ENCODE measurements at places on chromosomes 13 and 19.

DNA sequence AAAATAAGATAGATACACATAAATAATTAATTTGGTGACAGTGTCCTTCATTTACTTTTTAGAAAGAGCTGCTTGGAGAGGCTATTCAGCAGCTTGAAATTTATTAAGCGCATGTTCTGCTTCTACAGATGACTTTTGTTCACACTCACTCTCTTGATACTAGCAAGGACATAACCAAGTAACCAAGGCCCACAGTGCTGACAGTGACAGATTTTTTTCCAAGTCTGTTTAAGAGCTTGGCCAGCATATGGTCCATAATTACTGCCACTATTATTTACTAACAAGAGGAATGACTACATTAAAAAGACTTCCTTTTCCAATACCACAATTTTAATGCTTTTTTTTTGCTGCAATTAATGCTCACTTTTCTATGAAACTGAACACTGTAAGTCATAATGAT is 673.7 kb upstream of the MIR17HG start:
- no peak for DNase-seq

DNA sequence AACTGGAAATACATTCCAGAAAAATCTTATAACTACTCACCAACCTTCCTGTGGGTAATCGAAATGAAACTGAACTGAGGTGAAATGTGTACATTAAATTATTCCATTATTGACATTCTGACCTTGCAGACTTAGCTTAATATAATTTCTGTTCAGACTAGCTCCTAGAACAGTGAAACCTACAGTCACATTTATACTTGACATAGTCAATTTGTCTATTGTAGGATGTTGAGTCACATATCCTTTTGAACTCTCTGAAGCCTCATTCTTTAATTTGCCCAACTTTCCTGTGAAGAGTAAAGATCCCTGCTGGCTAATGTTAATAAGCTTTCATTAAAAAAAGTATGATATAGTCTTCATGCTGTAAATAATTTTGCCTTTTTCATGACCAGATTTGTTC is 92.0 kb upstream of the SCEL start:
- DNase-seq = no peak

- no peak for DNase-seq
These were observed 60.1 kb downstream of the DCT start for GRCh38 chr13:94419304-94419924.

DNA sequence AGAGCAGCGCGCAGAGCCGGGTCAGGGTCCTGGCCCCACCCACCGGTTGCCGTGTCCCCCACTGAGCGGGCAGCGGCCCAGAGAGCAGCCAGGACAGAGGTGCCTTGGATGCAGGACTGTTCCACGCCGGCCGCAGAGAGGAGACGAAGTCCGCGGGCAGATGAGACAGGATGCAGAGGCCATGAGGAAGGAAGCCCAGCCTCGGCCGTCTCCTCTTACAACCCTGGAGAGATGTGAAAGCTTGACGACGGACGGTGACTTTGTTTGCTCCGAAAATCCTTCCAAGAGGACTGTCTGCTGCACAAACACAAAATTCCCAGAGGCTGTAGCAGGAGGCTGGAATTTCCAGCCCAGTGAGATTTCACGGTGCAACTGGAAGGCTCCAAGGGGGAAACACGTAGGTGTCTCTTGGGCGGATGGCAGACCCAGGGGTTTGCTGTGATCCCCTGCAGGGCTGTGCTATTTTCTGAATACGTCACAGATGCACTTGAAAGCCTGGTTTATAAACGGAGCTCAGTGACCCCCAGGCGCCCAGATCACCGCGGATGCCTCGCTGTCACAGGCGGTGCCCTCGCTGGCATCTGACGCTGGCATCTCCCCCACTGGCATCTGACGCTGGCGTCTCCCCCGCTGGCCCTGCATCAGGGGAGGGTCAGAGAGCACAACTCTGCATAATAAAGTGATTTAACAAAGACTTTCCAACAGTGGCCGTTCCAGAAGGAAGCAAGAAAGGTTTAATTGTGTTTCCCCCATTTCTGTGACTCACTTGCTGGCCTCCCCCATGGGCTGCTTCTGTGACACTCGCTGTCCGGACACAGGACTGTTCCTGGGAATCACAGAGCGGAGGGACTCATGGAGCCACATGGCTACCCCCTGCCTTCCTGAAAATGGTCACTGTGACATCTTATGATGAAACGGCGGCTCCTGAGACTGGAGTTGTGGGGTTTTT is 62.0 kb upstream of the C13orf46 start:
- DNase-seq = no peak

- DNase-seq = no peak
These were observed 48.3 kb upstream of the URI1 start for GRCh38 chr19:29893606-29894284.

DNA sequence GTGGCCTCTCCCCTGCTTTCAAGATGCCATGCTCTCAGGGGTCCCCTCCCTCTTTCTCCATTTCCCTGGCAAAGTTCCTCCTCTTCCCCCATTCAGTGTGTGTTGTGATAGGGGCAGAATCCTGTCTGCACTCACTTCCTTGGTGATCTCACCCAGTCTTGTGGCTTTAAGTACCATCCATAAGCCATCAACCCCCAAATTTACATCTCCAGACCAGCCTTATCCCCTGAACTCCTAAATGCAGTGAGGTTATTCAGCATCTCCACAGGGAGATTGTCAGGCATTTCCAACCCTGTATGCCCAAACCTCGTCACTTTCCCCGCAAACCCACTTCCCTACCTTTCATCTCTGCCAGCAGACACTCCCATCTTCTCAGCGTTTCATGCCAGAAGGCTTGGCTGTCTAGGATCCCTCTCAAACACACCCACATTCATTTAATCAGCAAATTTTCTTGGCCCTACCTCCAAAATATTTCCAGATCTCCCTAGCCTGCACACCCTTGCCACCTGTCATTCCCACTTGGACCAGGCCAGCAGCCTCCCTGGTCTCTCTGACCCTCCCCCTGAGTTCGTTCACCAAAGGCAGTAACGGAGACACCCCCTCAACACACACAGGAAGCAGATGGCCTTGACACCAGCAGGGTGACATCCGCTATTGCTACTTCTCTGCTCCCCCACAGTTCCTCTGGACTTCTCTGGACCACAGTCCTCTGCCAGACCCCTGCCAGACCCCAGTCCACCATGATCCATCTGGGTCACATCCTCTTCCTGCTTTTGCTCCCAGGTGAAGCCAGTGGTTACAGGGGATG is at the start of gene HCST:
Gene HCST (plus strand): TSS at position 676 of the 808 bp plus-strand sequence. CDS start 65 bp downstream, at position 741.
- DNase-seq = peak; percentile 78

DNA sequence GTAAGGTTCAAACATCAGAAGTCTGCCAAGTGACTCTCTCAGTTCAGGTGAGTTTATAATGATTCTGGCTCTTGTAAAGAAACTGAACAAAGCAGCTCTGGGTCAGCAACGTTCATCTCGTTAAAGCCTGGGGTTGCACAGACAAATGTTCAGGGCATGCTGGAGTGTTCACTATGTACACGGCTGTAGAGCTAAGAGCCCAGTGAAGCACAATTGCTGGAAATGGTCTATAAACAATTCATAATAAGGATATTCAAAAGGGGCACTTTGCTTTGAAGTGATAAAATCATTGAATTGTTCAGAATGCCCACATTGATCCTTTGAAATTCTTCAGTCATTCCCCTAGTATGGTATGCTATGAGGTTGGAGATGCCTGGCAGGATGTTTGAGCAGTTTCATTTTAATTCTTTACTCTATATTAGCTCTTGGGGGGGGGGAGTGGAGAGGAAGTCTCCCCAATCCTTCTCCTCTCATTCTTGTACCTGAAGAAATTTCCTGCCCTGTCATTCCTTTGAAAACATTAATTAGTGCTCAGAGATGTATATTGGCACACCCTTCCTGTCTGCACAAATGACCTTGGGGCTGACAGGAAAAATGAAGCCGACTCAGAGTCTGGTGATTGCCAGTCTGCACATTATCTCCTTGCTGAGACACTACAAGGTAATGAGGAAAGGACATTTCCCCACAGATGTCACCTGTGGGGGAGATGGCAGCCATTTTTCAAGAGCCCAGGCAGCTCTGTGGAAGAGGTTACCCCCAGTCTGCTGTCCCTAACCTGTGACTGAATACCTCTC is 145.5 kb downstream of the DLEU7 start:
- DNase-seq = no peak

DNA sequence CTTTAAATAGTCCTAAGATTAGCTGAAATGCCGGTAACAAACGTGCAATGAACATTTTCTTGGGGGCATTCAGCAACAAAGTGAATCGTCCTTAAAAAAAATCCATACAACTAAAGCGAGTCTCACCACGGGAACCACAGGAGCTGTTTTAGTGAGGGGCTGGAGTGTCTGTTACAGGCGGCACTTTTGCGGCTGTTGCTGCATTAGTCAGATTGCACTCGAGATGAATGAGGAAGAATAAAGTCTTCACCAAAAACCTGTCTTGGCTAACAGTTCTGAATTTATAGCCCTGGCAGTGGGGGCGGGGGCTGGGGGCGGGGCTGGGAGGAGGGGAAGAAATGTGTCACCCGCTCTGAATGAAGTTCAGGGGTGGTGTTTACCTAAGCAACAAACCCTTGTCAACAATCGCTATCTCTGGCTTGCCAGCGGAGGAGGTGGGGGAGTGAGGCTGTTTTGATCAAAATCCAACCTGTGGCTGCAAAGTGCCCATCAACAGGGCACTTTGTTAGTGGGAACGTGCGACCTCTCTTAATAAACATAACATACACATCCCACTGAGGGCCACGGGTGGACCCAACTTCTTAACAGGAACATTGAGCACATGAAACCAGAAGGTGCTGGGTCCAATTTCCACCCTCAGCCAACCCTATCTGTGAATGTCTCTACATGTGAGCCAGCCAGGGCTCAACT is 44.5 kb downstream of the RFX2 start:
- DNase-seq = no peak

- no peak for DNase-seq
These were observed 213.2 kb upstream of the EDNRB start for GRCh38 chr13:78131811-78132210.

DNA sequence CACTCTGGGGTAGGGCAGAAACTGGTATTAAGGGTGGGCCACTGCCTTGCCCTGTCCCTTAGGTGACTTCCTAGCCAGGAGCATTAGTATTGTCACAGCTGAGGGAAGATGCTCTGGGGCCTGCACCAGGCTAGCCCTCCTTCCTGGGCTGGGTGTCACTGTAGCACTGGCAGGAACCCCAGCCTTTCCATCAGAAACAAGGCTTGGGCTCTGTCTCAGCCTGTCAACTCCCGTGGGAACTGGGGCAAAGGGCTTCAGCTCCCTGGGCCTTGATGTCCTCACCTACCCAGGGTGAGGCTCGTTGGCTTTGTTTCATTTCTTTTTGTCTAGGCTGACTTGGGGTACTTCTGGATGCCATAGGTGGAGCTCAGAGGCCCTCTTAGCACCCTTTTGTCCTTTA is 18.0 kb downstream of the PAF1 start:
- DNase-seq = no peak

DNA sequence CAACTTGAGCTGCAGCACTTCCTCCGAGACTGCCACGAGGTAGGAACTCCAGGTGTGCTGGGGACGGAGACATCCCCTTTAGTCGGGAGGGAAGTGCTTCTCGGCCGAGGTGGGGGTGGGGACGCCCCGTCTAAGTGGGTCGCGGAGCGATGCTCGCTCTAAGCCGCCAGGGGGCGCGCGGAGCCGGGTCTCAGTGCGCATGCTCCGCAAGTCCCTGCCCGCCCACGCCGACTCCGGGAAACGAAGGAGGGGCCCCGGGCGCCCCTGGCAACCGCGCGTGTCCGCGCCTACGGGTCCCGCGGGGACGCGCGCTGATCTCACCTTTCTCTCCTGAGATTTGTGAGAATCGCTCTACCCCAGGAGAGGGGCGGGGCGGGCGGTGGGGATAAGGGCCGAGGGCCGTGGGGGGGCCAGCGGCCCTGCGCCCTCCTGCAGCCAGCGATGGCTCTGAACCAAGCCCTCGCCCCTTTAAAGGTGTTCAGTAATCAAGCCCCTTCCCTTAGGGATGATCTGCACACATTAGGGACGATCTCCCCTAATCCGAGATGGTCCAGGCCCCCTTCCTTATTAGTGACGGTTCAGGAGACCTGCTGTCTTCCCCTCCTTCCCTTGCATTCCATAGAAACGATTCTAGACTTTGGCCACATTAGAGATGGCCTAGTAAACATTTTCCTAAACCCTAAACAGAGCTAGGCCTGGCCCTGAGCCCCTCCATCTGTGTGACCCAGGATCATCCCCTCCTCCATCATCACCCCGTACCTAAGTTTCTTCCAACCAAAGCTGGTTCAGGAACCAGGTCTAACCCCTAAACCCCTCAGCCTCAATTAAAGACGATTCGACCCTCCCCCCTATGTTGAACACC is 47.3 kb upstream of the SHKBP1 start:
- DNase-seq = peak; percentile 98

DNA sequence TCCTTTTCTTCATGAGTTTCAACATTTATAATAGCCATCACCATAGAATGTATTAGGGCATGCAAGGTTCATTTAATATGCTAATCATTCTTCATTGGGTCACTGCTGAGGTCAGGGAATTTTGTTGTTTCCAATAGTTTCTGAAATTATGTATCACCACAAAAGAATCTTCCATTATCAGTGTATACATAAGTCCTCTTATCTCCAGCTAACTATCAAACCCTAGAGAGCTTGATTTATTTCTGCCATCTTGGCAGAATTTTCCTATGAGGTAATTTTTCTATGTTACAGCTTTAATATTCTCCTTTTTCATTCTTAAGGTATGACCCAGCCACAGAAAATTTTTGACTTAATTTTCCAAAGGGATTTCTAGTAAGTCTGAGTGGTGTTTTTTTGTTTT is 415.0 kb upstream of the SLITRK1 start:
- DNase-seq = no peak

DNA sequence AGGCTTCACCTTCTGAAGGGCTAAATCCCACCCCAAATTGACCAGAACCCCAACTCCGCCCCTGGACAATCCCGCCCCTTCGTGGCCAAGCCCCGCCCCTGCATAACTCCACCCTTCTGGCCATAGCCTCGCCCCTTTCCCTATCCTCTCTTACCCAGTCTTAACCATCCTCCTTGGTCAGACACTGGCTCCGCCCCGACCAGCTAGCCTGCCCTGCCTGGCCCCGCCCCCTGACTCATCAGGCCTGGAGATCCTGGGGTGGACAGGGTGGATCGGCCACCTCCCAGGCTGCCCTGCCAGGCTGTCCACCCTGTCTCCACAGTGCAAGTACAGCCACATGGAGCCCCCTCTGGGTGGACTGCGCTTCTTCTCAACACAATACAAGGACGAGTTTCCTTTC is 8.0 kb upstream of the ZNF358 start:
- DNase-seq = no peak

GRCh38 chr19:46250076-46250735 is 20.7 kb downstream of the IGFL1 start:
- no peak for DNase-seq

- no peak for DNase-seq
These were observed 358.7 kb downstream of the IRS2 start for GRCh38 chr13:109427695-109428094.

DNA sequence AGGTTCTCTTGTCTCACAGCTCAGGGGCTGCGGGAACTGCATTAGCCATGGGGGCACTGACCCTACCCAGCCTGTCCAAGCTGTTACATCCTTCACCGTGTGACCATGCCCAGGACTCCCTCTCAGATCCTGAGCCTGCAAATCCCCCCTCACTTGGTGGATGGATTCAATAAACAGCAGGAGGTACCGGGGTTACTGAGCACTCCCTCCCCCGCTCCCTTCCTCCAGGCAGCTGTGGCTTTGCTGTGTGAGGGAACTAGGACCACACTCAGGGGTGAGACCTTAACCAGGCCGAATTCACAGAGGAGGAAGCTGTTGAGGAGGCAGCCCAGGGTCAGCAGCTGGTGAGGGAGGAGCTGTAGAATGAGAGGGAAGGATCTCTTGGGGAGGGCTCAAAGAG is 27.0 kb upstream of the CEACAM1 start:
- no peak for DNase-seq

GRCh38 chr19:50679177-50680125 is 30.2 kb downstream of the C19orf81 start:
- peak; percentile 93 for DNase-seq

Measured in stimulated activated effector memory CD8-positive, alpha-beta T cell treated with anti-CD3 and anti-CD28 coated beads, Interleukin-12 subunit alpha, Interleukin-12 subunit beta, amount 100 ng/mL, for 72 hours (primary cell).